ENCODE measurements at places on chromosomes 5 and 9.

GRCh38 chr5:93274291-93274690, 306.7 kb downstream of the NR2F1-AS1 start:
- DNase-seq = no peak

GRCh38 chr5:87102841-87103240, 164.8 kb upstream of the RASA1 start:
- DNase-seq = no peak

DNA sequence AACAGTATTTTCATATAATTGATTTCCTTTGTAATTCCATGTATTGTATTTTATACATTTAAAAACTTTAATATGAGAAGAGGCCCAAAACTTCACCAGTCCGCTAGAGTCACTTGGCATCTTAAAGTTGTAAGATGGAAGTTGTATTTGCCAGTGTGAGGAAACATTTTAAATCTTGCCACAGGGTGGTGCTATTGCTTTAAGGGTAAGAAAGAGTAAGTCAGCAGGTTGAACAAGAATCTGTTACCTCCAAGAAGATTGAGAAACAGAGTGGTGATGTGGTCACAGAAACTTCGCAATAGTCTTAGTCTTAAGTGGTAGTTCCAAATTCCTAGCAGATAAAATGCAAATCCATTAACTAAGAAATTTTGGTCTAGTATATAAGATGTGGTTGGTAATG, 39.8 kb upstream of the RANBP6 start:
- DNase-seq = no peak

DNA sequence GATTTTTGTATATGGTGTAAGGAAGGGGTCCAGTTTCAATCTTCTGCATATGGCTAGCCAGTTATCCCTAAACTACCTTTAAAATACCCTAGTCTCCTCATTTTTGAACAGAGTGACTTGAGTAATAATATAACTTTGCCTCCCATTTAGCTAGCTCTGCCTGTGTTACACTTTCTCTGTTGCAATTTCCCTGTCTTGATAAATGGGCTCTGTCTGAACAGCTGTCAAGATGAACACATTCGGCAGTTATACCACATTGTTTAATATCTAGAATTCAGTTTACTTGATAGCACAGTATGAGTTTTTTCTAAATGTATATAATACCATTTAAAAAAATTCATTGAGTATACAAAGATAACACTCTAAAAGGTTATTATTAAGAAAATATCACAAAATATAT, 562.9 kb upstream of the FTMT start:
- no peak for DNase-seq

- no peak for DNase-seq
Measured at GRCh38 chr5:36630201-36631145, 24.1 kb downstream of the SLC1A3 start.

Measured in ecto neural progenitor cell (in vitro differentiated cells).